COLO829 (cell line): ENCODE measurements at places on chromosomes 12 and 14.

- no peak for DNase-seq
Observed at GRCh38 chr12:54364413-54364812, at the start of gene GPR84. TSS of gene GPR84 (minus strand) at chr12:54364486. CDS start at chr12:54363851, 635 bp downstream.

DNA sequence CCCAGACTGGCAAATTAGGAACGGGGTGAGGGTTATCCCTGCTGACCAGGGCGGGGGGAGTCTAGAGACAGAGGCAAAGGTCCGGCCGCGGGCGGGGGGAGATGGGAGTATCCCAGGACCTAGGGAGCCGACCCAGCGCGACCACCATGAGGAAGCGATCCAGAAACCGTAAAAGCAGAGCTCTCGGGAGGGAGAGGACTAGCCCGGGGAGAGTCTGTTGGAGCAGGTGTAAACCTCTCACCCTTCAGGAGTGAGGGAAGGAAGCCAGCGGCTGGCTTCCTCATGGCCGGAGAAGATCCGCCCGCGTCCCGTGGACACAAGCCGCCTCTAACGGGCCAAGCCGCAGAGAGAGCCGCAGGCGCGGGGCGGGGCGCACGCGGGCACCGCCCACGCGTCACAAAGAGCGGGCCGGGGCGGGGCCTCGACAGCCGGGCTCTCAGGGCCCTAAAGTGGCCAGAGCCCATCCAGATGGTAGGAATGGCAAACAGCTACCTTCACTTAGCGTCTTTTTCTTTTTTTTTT, at the start of gene ACRBP:
Gene ACRBP, minus strand, starts transcription at position 350 of the 522 bp plus-strand sequence. Its CDS starts 66 bp downstream, at position 284.
- no peak for DNase-seq

- peak; percentile 48 for DNase-seq
Observed at GRCh38 chr12:113891739-113892520, 74.2 kb downstream of the RBM19 start.

GRCh38 chr12:3987571-3987970, 114.4 kb upstream of the PARP11 start:
- no peak for DNase-seq

DNA sequence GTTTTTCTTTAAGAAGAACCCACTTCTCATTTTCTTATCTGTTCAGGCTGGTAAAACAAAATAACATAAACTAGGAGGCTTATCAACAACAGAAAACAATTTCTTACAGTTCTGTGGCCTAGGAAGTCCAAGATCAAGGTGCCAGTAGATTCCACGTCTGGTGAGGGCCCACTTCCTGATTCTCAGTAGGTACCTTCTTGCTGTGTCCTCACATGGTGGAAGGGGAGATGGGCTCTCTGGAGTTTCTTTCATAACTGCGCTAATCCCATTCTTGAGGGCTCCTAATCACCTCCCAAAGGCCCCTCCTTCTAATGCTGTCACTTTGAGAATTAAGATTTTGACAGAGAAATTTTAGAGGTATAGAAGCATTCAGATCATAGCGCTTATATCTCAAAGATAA, 33.4 kb downstream of the TXNRD1 start:
- DNase-seq: no peak

GRCh38 chr14:90671382-90672234, 144.6 kb downstream of the TTC7B start:
- DNase-seq: no peak

DNA sequence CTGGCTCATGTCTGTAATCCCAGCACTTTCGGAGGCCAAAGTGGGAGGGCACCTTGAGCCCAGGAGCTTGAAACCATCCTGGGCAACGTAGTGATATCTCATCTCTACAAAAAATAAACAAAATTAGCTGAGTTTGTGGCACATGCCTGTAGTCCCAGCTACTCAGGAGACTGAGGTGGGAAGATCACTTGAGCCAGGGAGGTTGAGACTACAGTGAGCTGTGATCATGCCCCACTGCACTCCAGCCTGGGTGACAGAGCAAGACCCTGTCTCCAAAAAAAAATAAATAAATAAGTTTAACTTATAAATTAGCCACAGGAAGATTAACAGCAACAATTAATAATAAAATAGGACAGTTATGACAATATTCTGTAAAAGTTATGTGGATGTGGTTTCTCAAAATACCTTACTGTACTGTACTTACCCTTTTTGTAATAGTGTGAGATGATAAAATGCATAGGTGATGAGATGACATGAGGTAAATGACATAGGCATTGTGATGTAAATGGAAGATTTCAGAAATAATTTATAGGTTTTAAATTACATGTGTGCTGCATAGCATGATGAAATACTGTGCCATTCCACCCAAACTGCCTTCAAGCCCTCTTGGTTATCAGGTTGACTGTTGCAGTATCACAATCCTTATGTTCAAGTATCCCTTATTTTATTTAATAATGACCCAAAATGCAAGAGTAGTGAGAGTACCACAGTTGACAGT, 22.0 kb downstream of the USP15 start:
- no peak for DNase-seq

DNA sequence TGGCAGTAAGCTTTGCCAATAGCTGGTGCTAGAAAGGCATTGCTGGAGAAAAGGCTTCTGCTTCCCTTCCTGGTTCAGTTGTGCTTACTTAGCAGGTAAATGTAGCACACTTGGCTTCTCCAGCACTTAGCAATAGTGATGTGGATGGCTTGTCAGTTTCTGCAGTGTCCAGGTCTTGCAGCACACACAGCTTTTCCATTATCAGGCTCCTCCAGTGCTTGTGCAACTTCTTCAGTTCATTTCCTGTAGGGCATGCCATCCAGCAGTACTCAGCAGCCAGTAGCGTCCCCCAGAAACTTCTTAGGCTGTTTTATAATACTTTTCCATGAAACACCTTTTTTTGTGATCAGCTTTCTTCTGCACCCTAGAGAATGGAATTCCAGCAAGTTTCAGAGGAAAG, 154.6 kb downstream of the SLC6A15 start:
- no peak for DNase-seq

DNA sequence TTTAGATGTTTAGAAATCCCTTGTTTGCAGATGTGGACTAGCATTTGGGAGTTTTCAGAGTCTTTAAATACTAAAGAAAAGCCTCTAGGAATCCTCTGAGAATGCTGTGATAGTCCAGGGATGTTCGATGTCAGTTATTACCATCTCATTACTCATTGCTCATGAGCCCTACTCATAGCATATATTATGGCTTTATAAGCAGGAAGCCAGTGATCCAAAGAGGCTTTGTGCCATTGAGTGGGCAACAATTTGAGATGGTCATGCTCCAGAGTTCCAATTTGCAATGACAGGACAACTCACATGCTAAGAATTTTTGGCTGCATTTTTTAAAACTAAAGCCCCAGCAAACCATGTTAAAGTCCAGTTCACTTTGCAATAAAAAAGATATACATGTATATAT, 163.0 kb downstream of the OTOGL start:
- peak; percentile 42 for DNase-seq

- no peak for DNase-seq
Observed at GRCh38 chr14:103772078-103772712, 56.6 kb downstream of the ZFYVE21 start.

DNA sequence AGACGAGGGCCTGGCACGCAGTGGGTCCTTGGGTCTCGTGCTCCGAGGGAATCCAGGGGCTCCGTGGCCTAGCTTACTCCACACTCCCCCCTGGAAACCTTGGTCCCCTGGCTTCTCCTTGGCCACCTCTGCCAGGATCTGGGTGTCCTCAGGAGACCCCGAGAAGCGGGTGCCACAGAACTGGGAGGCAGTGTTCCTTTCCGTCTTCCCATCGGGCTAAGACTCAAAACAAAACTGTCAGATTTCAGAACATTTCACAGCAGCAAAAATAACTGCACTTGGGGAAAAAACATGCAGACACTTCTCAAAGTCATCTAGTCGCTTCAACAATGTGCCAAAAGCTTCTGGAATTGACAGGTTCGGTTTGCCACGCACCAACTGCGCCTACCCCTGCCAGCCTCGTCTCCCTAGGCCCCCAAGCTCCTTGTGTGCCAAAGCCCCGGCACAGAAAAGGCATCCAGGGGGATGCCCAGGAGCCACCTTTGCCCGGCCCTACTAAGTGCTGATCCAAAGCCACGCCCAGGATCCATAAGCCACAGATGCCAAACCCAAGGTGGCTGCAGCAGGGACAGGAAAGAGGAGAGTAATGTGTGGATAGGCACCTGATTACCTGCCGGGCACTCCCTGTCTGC, 58.4 kb upstream of the DIO3 start:
- no peak for DNase-seq

- no peak for DNase-seq
Observed at GRCh38 chr14:101980251-101980650, 15.9 kb downstream of the DYNC1H1 start.

DNA sequence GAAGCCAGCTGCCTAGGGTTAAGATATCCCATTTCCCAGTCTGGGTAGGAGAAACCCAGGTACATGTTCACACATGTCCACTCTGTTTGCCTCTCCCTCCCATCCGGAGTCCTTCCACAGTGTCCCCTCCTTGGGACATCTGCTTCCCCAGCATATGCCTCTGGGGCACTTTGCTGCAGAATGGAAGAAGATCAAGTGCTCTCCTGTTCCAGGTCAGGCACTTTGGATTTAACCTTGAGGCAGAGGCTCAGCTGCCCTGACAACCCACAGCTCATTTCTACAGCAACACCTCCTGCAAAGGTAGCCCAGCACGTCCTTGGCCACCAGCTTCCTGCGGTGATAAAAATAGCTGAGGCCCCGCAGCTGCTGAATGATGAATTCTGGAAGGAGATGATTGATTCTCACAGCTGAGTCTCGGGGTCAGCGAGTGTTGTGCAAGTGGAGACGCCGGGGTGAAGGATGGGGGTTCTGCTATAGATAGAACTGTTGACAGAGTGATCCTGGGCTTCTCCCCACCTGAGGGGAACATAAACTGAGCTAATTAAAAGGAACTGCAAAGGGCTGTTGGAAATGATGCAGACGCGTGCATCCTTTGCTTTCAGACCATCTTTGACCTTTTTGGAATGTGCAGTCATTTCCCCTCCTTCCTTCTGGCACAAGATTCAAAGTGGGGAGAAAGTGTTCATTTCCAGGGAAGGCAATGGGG, 145.0 kb downstream of the SLC38A6 start:
- DNase-seq: no peak

DNA sequence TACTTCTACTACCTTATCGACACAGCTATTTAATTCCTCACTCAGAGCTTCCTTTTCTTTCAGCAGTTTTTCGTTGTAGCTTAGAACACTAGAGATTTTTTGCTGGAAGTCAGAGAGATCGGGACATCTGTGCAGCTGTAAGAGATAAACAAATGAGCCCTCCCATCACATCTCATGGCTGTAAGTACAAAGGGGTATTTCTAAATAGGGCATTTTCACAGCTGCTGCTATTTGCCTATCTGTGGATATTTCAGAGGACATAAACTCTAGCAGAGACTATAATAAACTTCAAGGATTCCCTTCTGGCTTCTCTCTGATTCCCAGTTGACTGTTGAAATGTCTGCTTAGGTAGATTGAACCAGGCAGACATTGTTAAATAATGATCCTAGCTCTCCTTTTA, 76.1 kb upstream of the SAV1 start:
- DNase-seq: no peak

DNA sequence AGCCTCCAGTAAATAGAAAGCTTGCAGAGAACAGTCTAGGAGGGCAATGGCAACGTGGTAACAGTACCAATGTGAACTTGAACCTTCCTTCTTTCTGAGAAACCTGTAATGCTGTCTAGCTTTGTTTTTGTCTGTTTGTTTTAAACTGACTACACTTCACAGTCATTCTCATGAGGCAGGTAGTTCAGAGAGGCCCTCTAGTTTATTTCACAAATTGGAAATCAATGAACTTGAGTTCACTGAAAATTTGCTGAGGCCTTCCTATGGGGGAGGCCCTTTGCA, 2.9 kb upstream of the ATP2A2 start:
- no peak for DNase-seq

DNA sequence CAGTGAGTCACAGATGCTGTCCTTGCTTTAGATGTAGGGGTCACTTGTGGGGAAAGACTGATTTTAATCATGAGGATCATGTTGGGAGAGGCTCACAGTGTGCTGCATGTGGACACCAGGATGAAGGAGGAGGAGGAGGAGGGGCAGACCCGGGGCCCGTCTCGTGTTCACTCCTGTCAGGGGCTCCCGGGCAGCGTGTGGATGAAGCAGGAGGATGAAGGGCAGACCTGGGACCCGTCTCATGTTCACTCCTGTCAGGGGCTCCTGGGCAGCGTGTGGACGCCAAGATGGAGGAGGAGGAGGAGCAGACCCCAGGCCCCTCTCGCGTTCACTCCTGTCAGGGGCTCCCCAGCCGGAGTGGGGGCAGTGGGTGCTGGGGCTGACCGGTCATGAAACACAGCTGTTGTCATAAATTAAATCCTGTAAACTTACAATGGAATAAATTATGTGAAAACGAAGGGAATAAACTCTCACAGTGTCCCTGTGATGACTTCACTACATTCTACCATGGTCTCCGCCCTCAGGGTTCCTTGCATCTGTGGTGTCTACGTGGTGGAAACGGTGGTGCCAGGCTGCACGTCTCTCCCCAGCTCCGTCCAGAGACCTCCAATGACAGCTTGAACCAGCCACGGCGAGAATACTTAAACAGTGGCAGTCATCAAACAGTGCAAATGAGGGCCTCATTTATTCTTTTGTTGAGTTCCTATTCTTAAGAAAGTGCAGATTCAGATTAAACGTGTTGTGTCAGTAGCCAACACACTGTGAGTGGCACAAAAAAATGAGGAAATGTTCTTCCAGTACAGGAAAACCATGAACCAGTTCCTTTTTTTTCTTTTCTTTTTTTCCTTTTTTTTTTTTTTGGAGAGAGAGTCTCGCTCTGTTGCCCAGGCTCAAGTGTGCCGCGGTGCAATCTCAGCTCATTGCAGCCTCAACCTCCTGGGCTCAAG, 37.7 kb upstream of the SFSWAP start:
- DNase-seq: no peak

DNA sequence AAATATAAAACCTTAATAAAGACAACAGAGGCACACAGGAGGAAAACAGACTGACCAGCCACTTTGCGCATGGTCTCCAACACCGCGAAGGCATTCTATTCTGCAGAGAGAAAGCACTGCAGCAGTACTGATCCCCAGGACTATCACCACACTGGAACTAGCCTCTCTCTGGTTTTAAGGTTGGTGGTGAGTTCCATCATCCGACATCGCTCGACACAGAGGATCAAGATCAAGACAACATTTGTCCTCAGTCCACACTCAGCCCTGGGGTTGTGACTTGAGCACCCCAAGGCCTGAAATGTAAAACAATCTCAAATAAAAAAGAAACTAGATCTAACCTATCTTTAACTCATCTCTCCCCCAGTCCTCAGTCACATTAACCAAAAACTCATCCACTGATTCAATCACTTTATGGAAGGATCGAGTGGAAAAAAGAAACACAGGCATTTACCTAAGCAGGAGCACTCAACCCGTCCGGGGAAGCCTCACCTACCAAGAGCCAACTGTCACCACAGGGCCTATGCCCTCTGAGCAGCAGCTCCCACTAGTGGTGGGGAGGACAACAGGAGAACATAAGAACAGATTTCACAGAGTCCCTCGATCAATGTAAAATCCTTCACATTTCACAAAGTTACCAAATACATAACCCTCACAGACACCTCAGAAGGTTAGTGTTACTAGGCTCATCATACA, 17.7 kb downstream of the STXBP6 start:
- DNase-seq: no peak
